ENCODE measurements at places on chromosomes 16 and 17.

GRCh38 chr16:11391576-11391975 lies 46.3 kb downstream of the RMI2 start:
- DNase-seq = no peak

GRCh38 chr17:32912218-32912897 lies 15.6 kb upstream of the TMEM98 start:
- no peak for DNase-seq

DNA sequence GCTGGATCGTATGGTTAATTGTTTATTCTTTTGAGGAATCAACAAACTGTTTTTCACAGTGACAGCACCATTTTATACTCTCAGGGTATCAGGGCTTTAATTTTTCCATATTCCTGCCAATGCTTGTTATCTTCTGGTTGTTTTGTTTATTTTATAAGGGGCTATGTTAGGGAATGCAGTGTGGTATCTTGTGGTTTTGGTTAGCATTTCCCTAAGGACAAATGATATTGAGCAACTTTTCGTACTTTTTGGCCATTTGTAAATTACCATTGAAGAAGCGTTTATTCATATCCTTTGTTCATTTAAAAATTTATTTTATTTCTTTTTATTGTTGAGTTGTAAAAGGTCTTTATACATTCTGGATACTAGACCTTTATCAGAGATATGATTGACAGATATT lies 322.0 kb upstream of the SALL1 start:
- no peak for DNase-seq

DNA sequence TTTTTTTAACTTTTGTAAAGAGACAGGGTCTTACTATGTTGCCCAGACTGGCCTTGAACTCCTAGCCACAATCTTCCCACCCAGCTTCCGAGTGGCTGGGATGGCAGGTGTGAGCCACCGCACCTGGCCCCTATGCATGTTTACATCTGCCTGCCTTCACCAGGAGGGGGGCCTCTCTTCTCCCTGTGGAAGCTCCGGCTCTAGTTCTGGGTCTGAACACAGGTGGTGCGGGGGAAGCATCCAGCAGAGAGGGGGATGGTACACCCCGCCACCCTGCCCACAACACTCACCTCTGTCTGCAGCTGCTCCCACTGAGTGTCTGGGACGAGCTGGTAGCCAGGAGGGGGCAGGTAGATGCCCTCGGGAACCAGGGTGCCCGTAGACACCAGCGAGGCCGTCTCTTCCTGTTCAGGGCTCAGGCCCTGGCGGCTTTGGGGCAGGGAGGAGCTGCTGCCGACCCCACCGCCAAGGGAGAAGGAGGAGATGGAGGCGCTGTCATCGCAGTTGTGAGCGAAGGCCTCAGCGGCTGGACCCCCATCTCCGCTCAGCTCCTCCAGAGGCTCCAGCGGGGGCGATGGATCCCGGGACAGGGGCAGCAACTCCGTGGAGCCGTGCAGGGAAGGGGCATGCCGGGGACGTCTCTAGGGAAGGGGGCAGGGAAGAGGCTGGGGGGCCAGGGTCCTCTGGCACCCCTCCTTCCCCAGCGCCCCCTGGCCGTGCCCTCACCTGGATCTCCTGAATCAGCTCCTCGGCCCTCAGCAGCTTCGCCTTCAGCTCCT lies 10.9 kb downstream of the RABEP2 start:
- DNase-seq = no peak

GRCh38 chr17:42071810-42072209 lies 21.4 kb upstream of the C17orf113 start:
- DNase-seq = no peak

Data from immature natural killer cell (primary cell).